ENCODE measurements at places on chromosomes 3 and 15.
A peak's percentile ranks its signal among the peaks of the same experiment; 100 is the strongest.

- peaks cover 25% of the 10 kb centered on the region for H3K4me1 ChIP-seq
- peak overlapping the region; percentile 87 for H3K27ac ChIP-seq
- DNase-seq, result no peak
- H3K36me3 ChIP-seq, result peaks cover 2% of the 10 kb centered on the region
These were observed 1.1 kb downstream of the UCN2 start for GRCh38 chr3:48562367-48563095.

DNA sequence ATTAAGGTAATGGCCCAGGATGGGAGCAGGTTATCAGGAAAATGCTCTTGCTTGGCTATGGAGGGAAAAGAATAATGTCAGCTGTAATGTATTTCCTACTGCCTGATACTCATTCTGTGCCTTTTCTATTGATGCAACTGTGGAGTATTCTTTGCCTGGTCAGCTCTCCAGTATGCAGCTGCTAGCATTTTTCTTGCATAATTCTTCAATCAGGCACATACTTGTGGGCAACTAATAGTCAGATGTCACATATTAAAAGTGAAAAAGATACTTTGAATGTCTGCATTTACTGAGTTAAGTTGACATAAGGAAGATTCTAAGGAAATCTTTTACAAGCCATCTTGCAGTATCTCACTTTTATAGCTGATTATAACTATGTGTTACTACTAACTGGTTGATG lies 29.5 kb downstream of the CD80 start:
- no peaks in the 10 kb centered on the region for H3K27me3 ChIP-seq
- no peak overlapping the region for H3K4me3 ChIP-seq
- no peak overlapping the region for H3K27ac ChIP-seq
- H3K36me3 ChIP-seq, result peaks cover 3% of the 10 kb centered on the region
- H3K4me1 ChIP-seq, result no peaks in the 10 kb centered on the region
- no peak for DNase-seq

GRCh38 chr3:129936757-129937156 lies 37.8 kb upstream of the TRH start:
- no peaks in the 10 kb centered on the region for H3K36me3 ChIP-seq
- peak; percentile 11 for DNase-seq
- H3K4me3 ChIP-seq, result peak overlapping the region; percentile 74

GRCh38 chr15:23397779-23398178 lies 43.2 kb downstream of the GOLGA8S start:
- no peak for DNase-seq
- no peaks in the 10 kb centered on the region for H3K36me3 ChIP-seq
- no peaks in the 10 kb centered on the region for H3K4me1 ChIP-seq

DNA sequence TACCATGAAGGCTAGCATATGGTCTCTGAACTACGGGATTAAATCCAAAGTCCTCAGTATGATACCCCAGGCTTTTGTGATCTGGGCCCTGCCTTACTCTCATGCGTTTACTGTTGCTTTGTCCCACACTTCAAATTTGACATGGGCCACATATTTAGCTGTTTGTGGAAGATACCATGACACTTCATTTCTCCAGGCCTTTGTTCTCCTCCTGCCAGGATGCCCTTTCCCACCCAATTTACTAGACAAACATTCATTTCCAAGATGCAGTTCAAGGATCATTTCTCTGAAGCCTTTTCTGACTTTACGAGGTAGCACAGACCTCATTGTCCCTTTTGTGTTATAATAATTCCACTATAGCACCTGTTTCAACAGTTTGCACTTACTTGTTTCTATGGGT lies 2.2 kb upstream of the OXSM start:
- DNase-seq, result no peak
- H3K27ac ChIP-seq, result no peak overlapping the region
- no peaks in the 10 kb centered on the region for H3K27me3 ChIP-seq
- H3K4me1 ChIP-seq, result peaks cover 21% of the 10 kb centered on the region

DNA sequence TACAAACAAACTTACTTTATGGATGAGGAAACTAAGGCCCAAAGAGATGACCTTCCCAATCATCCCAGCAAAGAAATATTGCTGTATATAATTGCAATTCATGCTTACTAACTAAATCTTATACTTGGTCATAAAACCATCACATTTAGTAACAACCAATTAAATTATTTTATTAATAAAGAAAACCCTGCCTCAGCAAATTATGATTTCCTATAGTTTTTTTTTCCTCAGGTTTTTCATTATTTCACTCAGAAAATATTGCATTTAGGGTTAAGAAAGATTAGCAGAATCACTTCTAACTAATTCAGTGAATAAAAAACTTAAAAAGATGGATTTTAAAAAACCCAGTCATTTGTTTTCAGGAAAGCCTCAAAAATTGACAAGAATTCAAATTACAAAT lies 86.5 kb upstream of the GADL1 start:
- H3K4me3 ChIP-seq, result no peak overlapping the region
- peaks cover 10% of the 10 kb centered on the region for H3K27me3 ChIP-seq
- DNase-seq, result no peak
- peaks cover 1% of the 10 kb centered on the region for H3K36me3 ChIP-seq
- H3K4me1 ChIP-seq, result no peaks in the 10 kb centered on the region
- no peak overlapping the region for H3K27ac ChIP-seq

GRCh38 chr3:46537779-46538178 lies 28.3 kb downstream of the LRRC2 start:
- peaks cover 15% of the 10 kb centered on the region for H3K27me3 ChIP-seq
- peaks cover 28% of the 10 kb centered on the region for H3K4me1 ChIP-seq
- DNase-seq, result no peak
- peaks cover 12% of the 10 kb centered on the region for H3K36me3 ChIP-seq
- peak overlapping the region; percentile 70 for H3K4me3 ChIP-seq

DNA sequence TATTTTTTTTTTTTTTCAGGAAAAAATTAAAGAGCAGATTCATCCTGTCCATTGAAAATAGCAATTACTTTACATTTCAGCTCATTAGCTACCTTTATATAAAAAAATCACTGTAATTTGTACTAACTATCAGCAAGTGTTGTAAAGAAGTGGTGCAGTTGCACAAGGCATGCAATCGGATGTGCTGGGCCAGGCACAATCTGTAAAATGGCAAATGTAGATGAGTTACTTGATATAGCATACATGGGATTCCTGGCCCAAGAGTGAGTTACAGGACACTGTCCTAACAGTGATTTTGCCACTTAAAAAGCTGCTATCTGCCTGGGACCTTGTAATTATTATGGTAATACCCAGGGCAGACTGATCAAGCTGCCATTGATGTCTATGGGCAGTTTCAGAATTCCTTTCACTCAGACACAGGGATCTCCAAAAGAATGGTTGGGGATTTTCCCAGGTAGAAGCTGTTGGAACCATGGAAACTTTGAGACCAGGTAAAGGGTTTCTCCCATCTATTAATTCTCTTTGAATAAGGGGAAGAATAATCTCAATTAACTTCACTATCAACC lies 182.2 kb upstream of the ICE2 start:
- DNase-seq, result no peak
- no peaks in the 10 kb centered on the region for H3K27me3 ChIP-seq
- no peak overlapping the region for H3K4me3 ChIP-seq
- peaks cover 18% of the 10 kb centered on the region for H3K4me1 ChIP-seq
- H3K36me3 ChIP-seq, result no peaks in the 10 kb centered on the region
